Small intestine (tissue), 16 donors: ENCODE measurements at places on chromosomes 7 and 10.
A peak's percentile ranks its signal among the peaks of the same experiment; 100 is the strongest.

- DNase-seq, result no peak
These were observed 84.8 kb downstream of the PRKAG2 start for GRCh38 chr7:151792086-151792485.

GRCh38 chr10:78335691-78336401 lies 302.2 kb downstream of the RPS24 start:
- DNase-seq, result no peak

DNA sequence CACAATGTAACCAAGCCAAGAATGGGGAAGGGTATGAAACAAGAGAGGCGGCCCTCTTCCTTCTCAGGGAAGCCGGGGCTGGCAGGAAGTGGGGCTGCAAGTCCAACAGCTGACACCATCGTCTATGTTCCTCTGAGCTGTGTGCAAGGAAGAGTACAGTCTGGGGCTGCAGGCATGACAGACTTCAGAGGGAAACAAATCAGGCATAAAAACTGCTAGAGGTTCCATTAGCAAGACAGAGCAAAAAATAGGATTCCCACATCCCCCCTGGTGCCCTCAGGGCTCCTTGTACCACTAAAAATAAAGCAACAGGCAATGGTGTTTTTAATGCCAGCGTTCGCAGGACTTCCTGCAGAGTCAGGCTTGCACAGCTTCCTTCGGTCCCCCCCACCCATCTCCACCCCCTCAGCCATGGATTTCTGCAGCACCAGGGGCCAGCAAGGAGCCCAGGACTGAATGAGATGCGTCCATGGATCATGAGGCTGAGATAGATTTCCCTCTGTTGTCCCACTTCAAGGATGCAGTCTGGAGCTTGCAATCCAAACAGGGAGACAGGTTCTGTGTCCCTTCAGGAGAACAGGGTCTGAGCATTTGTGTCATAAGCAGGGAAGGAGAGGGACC lies 34.6 kb downstream of the KCNMA1 start:
- DNase-seq, result no peak

DNA sequence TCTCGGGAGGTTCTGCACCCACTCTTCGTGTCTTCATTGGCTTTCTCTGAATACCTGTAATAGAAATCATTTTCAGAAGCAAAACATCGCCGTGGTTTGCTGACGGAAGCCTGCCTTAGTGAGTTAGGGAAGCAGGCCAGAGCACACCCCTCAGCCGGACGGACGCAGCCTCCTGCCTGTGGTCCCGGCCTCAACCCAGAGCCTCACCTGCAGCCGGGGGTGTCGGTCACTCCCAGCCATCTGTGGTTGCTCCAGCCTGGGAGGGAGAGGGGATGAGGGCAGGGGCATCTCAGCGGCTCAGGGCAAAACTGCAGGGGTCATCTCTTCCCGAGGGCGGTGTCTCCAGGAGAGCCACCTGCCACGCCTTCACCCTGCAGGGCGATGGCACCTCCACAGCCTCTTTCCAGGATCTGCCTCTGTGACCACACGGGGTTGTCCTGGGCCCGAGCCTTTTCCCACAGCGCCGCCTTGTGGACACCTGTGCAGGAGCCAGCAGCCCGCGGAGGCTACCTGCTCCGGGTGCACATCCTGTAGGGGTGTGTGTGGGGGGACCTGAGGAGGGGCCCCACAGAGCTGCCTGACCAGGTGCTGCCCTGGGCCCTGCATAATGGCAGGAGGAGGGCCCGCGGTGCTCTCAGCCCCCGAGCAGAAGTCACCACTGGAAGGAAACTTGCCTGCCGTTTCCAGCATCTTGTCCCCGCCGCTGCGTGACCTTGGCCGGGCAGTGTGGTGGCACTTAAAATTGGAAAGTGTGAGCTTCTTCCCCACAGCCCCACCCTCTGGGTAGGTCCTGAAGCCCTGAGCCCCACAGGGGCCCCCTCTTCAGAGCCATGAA lies 21.6 kb upstream of the AP5Z1 start:
- peak; percentile 87 for DNase-seq

DNA sequence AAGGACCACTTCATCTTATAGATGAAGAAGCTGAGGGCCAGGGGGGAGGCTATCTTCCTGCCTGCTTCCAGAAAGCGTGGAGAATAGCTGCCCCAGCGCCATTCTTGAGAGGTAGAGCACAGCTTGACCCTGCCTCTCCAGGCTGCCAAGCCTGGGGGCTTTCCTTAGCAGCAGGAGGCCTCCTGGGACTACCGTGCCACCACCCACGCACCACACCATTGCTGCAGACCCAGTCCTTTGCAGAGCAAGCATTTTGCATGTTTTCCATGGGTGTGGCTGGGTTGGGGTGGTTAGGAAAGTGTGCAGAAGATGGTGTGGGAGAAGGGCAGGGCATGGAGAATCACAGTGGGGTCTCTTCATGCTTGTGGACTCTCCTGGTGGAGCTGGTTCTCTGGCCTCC lies 64.9 kb downstream of the TBXAS1 start:
- no peak for DNase-seq
